ENCODE measurements at places on chromosomes 2 and 18. TPM values are rescaled to one million over a fixed set of nuclear protein-coding genes. Genes with fewer than 3 reads are reported as not detected.
A peak's percentile ranks its signal among the peaks of the same experiment; 100 is the strongest.

GRCh38 chr2:119198240-119198840 lies 25.3 kb upstream of the STEAP3 start:
- no peaks in the 10 kb centered on the region for H3K36me3 ChIP-seq
- no peaks in the 10 kb centered on the region for H3K4me1 ChIP-seq
- H3K4me3 ChIP-seq, result no peak overlapping the region
- H3K27ac ChIP-seq, result no peak overlapping the region
- DNase-seq, result no peak

DNA sequence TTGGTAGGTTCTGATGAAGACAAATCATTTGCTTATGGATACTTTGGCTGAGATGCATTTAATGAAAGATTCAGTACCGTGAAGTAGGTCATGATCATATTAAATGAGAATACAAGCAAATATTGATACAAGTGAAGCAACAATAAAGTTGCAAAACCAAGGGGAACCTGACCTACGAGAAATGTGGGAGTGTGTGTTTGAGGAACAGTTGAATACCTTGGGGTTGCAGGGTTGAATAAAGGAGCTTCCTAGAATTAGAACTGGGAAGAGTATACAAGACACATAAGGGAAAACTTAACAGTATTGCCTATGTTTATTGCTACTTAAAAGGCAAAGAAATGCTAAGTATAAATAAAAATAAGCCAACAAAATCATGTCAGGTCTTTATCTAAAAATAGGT lies 702.9 kb downstream of the ERBB4 start:
- no peaks in the 10 kb centered on the region for H3K4me1 ChIP-seq
- no peak for DNase-seq
- H3K27me3 ChIP-seq, result no peaks in the 10 kb centered on the region

- peak overlapping the region; percentile 12 for H3K4me3 ChIP-seq
- no peak for DNase-seq
- peaks cover 19% of the 10 kb centered on the region for H3K4me1 ChIP-seq
- no peaks in the 10 kb centered on the region for H3K36me3 ChIP-seq
- H3K27ac ChIP-seq, result peak overlapping the region; percentile 22
- H3K27me3 ChIP-seq, result no peaks in the 10 kb centered on the region
These were observed 34.8 kb upstream of the IL1R1 start for GRCh38 chr2:102107741-102108070.

- DNase-seq, result peak; percentile 84
- peaks cover 20% of the 10 kb centered on the region for H3K4me1 ChIP-seq
- no peak overlapping the region for H3K4me3 ChIP-seq
- no peaks in the 10 kb centered on the region for H3K36me3 ChIP-seq
These were observed 103.5 kb upstream of the CTDP1 start for GRCh38 chr18:79575891-79576685.

DNA sequence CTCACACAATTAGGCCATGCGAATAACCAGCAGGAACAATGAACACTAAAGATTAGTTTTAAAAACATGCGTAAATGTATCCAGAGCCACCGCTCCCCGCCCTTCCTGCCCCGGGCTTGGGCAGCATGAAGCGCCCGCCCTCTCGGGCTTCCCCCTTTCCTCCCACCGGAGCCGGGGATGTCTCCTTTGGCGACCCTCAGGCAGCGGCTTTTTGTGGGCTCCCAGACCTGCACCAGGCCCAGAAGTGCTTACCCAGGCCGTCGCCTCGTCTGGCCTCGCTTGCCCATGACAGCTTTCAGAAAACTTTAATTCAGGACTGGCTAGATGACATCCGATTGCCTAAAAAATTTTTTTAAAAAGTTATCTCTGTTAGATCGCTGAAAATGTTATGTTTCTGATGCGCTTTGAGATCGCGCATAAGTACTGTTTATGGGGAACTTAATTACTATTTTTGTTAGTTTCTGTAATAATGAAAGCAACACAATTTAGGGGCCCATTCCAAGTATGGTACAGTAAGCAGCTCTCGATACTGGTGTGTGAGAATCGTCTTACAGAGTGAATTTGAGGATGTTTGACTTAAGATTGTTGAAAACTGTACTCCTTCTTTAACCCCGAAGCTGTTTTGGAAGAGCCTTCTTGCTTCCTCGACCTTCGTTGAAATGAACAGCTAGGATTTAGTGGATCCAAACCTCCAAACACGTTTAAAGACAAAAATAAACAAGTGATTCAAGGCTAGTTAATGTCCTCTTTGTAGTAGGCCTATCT lies 1.1 kb downstream of the MAP3K20 start:
- peak; percentile 85 for DNase-seq
- peaks cover 9% of the 10 kb centered on the region for H3K4me1 ChIP-seq
- no peaks in the 10 kb centered on the region for H3K27me3 ChIP-seq
- no peaks in the 10 kb centered on the region for H3K36me3 ChIP-seq

GRCh38 chr2:29054430-29054829 lies 19.9 kb downstream of the PCARE start:
- DNase-seq, result no peak
- no peaks in the 10 kb centered on the region for H3K4me1 ChIP-seq
- H3K27me3 ChIP-seq, result no peaks in the 10 kb centered on the region
- no peak overlapping the region for H3K27ac ChIP-seq
- no peak overlapping the region for H3K4me3 ChIP-seq
- no peaks in the 10 kb centered on the region for H3K36me3 ChIP-seq

DNA sequence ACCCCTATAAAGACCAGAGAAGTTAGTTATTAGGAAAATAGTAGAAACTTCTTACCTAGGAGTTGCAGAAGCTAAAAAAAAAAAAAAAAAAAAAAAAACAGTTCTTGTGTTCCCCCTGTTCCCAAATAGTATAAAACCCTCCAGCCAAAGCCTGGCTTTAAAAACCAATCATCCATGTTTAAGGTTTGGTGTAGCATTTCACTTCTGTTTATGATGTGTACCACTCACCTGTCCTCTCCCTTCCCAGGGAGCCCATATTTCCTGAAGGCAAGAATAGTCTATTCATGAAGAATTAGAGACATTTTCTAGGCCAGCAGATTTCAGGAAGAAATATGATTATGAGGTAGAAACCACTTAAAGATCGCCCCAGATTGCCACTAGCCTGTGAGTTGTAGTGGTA lies 273.6 kb downstream of the SETBP1 start:
- no peaks in the 10 kb centered on the region for H3K36me3 ChIP-seq
- no peak overlapping the region for H3K4me3 ChIP-seq
- H3K27me3 ChIP-seq, result no peaks in the 10 kb centered on the region
- no peak for DNase-seq
- H3K4me1 ChIP-seq, result no peaks in the 10 kb centered on the region

DNA sequence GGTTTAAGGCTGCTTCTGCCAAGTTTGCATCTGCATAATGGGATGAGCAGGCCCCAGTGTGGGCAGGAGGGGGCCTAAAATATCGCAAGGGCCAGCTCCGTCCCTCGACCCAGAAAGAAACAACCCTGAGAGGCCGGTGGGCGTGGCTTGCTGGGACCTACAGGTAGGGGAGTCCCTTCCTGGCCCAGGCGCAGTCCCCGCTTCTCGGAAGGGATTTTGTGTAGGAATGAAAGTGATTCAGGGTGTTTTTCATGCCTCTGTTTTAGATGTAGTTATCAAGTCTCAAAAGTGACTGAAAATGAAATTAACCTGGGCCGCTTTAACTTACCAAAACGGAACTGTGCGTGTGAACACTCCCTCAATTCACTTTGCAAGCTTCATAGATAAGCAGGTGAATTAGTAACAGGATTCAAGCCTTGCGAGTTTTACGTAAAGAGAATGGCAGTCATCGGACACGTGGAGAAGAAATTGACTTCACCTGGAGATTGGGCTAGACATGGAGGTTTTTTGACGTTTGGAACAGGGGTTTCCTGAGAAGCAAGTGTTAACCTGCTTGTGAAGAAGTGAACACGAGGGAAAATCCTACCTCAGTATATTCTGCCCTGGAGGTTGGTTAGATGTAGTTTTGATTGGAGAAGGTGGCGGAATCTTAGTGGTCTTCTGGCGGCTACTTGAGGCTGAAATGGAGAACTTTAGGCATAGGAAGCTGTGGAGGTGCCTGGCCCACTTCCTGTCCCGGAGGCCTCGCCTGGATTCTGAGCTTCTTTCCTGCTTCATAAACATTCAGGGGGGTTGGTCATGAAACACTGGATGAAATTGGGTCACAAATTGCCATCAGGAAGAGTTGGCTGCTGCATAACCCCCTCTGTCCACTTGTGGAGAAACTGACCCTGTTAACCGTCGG lies 1.7 kb downstream of the NCK2 start:
- peak overlapping the region; percentile 36 for H3K4me3 ChIP-seq
- no peaks in the 10 kb centered on the region for H3K36me3 ChIP-seq
- peak; percentile 91 for DNase-seq
- H3K27ac ChIP-seq, result peak overlapping the region; percentile 87

DNA sequence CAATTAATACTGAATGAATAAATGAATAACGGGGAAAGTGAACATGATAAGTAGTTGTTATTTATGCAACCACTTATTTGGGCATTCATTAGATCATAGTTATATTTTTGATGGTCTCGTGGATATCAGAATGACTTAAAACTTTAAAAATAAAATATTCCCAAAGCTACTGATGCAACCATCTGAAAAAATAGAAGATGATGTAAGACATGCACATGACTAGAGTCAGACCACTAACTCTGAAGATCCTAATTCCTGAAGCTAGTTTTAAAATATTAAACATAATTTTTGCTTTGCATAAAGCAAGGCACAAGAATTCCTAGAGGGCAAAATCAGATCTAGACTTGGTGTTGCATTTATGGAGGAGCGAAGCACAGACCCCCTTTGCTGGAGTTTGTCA lies 616.1 kb downstream of the IRS1 start:
- H3K36me3 ChIP-seq, result no peaks in the 10 kb centered on the region
- H3K27ac ChIP-seq, result no peak overlapping the region
- no peak for DNase-seq
- H3K27me3 ChIP-seq, result no peaks in the 10 kb centered on the region

GRCh38 chr2:217797165-217797564 lies 205.6 kb downstream of the TNS1 start:
- H3K27ac ChIP-seq, result peak overlapping the region; percentile 60
- peaks cover 17% of the 10 kb centered on the region for H3K4me1 ChIP-seq
- DNase-seq, result no peak

- H3K27me3 ChIP-seq, result no peaks in the 10 kb centered on the region
- peaks cover 10% of the 10 kb centered on the region for H3K4me1 ChIP-seq
- no peaks in the 10 kb centered on the region for H3K36me3 ChIP-seq
- H3K4me3 ChIP-seq, result no peak within 1 kb of the TSS
- peak; percentile 67 for DNase-seq
These were observed at the start of gene RAD51AP2 for GRCh38 chr2:17518212-17519154. Gene RAD51AP2, minus strand, starts transcription at chr2:17518440. Its CDS starts 25 bp downstream, at chr2:17518415.

DNA sequence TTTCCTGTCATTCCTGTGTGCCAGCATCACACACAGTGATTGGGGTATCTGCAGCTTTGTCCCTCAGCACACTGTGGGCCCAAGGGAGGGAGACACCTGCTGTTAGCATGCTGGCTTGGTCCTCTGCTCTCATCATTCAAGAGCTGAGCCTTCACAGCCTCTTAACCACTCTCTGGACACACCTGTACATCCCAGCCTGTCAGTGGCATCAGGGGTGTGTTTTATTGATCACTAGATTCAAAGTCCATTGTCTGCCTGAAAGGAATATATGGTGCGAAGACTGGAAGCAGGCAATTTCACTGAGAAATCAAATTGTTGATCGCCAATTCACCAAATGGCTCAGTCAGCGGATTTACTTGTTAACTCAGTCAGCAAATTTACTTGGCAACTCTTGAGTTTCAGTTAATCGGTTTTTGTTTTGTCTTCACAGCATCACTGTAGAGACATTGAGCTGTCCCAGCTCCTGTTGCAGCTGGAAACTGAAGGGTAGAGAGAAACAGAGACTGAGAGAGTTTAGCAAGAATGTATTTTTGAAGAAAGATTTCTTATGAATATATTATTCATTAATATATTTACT lies 56.3 kb upstream of the TMEM200C start:
- H3K36me3 ChIP-seq, result no peaks in the 10 kb centered on the region
- H3K4me3 ChIP-seq, result no peak overlapping the region
- no peaks in the 10 kb centered on the region for H3K27me3 ChIP-seq
- no peaks in the 10 kb centered on the region for H3K4me1 ChIP-seq
- no peak for DNase-seq
- H3K27ac ChIP-seq, result no peak overlapping the region

DNA sequence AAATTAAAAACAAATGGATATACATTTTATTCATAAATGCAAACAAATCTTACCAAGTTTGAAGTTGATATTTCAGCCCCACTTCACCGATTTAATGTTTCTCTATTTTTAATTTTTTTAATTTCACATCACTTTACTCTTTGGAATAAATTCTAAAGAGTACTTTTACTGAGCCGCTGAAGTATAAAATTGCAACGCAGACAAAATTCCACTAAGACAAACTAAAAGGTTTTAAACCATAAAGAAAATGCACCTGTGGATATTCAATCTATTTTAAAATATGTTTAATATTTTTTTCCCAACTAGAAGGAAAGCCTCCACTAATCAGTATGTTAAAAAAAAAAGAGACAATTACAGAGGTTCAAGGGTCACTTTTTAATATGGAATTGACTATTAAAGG lies 1073.9 kb upstream of the CRIM1 start:
- no peaks in the 10 kb centered on the region for H3K27me3 ChIP-seq
- DNase-seq, result no peak
- H3K36me3 ChIP-seq, result no peaks in the 10 kb centered on the region
- H3K4me3 ChIP-seq, result no peak overlapping the region

GYPC gene
- total RNA-seq, result 107 TPM

NT5C1B gene
- total RNA-seq, result not detected
